ENCODE measurements at places on chromosomes 5 and 9. TPM values are rescaled to one million over a fixed set of nuclear protein-coding genes. Genes with fewer than 3 reads are reported as not detected.
A peak's percentile ranks its signal among the peaks of the same experiment; 100 is the strongest.

DNA sequence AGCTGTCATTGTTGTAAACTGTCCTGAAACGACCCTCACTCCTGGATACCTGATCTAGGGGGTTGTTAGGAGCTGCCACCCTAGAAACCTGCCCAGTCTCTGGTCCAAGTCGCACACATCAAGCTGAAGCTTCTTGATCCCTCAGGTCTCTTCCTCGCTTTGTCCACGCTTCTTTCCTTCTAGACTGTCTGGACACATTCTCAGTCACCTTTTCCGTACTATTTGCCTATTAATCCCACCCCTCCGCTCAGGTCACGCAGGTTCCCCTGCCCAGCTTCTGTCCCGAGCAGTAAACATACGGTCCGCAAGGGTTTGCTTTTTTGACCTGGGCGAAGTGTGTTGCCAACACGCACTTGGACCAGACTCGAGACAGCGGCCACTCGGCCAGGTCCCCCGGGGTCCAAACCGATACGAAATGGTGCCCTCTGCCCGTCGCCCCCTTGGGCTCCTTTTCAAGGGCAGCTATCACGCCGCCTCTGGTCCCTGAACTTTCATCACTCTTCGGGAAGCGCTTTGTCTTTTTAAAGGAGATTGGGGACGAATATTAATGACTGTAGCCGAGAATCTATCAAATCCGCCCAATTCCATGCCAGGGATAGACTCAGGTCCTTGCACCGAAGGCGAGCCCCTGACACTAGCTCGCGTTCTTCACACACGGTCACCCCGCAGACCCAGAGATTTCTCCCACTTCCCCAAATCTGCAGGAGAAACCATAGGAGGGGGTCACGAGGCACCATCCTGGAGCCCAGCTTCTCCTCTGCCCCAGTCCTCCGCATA, 814 bp downstream of the PLCXD3 start:
- peaks cover 4% of the 10 kb centered on the region for H3K27me3 ChIP-seq
- no peak for DNase-seq
- H3K27ac ChIP-seq = no peak overlapping the region

DNA sequence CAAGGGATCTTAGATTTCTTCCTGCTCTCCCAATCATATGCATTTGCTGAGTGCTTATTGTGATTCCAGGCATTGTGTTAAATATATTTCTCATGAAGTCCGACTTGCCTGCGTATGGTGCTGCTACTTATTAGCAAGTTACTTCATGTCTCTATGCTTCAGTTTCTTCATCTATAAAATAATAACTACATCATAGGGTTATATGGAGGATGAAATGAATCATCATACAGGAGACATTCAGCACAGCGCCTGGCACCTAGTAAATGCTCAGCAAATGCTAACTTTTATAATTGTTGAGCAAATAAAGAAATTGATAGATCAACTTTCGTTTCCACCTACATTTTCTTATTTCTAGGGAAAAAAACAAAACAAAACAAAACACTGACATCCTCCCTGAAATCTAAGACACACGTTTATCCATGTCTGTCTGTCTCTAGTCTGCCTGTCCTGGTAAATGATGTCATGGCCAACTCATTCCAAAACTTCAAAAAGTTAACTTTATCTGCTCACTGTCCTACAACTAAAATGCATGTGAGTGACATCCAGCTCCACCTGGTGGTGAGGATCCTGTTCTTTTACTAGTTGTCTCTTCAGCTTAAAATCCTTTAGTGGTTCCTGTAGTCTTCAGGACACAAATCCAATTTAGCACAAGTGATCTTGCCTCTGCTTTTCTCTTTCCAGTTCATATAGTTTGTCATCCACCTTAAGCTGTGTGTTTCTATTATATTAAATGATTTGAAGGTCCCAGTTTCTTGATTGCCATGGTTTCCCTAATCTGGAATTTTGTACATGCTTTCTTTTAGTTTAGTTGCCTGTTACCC, 27.7 kb downstream of the PPP3R2 start:
- no peak overlapping the region for H3K27ac ChIP-seq
- no peaks in the 10 kb centered on the region for H3K4me1 ChIP-seq
- H3K4me3 ChIP-seq = no peak overlapping the region

DNA sequence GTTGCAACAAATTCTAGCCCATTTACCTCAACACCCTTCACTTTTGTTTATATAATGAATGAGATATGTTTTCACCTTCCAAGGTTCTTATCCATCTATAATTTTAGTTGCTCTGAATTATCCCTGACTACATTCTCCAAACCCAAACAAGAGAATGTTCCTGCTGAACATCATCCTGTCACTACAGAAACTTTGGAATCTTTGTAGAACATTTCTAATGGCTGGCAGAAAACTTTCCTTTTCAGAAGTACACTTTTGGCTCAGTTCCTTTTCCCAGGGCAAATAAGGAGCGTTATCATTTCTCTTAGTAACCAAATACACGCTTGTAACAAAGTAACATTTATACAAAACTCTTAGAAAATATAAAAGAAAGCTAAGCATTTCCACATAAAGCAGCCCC, 860.6 kb upstream of the SEMA6A start:
- no peaks in the 10 kb centered on the region for H3K4me1 ChIP-seq
- H3K36me3 ChIP-seq = no peaks in the 10 kb centered on the region
- no peak overlapping the region for H3K4me3 ChIP-seq
- no peak for DNase-seq

- no peaks in the 10 kb centered on the region for H3K36me3 ChIP-seq
- no peak overlapping the region for H3K27ac ChIP-seq
- no peak overlapping the region for H3K4me3 ChIP-seq
Measured at GRCh38 chr9:93301911-93302541, 118.1 kb downstream of the WNK2 start.

GRCh38 chr5:78279194-78279593, 15.3 kb downstream of the AP3B1 start:
- no peaks in the 10 kb centered on the region for H3K4me1 ChIP-seq
- H3K36me3 ChIP-seq = no peaks in the 10 kb centered on the region
- H3K27ac ChIP-seq = no peak overlapping the region
- H3K27me3 ChIP-seq = no peaks in the 10 kb centered on the region
- no peak for DNase-seq

- H3K36me3 ChIP-seq = no peaks in the 10 kb centered on the region
- H3K4me3 ChIP-seq = no peak overlapping the region
- H3K27ac ChIP-seq = no peak overlapping the region
- DNase-seq = no peak
- H3K4me1 ChIP-seq = peaks cover 2% of the 10 kb centered on the region
- H3K27me3 ChIP-seq = no peaks in the 10 kb centered on the region
Measured at GRCh38 chr5:138748630-138749081, 4.6 kb upstream of the CTNNA1 start.

GRCh38 chr9:111891910-111892499, 4.6 kb upstream of the UGCG start:
- no peaks in the 10 kb centered on the region for H3K36me3 ChIP-seq
- DNase-seq = no peak
- H3K4me1 ChIP-seq = no peaks in the 10 kb centered on the region
- no peak overlapping the region for H3K27ac ChIP-seq
- H3K27me3 ChIP-seq = no peaks in the 10 kb centered on the region

DNA sequence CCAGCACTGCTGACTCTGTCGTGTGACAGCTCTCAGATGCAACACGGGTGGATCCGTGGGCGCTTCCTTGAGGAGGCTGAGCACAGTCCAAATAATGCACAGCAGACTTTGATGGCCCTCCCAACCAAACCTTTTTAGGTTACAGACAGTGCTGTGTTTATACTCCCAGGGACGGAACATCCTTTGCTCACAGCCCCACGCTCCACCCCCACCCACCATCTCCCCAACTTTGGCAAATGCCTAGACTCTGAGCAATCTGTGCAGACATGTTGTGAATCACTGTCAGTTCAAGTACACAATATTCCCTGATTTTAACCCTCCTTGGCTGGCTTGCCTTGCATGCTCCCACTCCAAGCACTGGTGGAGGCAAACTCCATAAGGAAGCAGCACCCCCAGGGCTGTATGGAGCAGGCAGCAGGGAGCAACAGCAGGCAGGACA, 324.6 kb downstream of the MLLT3 start:
- no peak overlapping the region for H3K4me3 ChIP-seq
- H3K4me1 ChIP-seq = no peaks in the 10 kb centered on the region
- no peaks in the 10 kb centered on the region for H3K36me3 ChIP-seq
- peaks cover 3% of the 10 kb centered on the region for H3K27me3 ChIP-seq

DNA sequence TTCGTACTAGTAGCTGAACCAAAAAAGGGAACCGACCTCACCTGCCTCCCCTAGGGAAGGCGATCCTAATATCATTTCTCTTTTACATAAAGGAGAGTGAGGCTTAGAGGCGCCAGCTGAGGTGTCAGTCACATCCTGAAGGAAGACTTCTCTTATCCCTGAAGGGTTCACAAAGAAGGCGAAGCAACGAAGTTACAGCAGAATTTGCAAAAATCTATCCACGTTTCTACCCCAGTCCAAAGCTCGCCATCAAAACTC, 598 bp upstream of the KIAA1191 start:
- H3K27ac ChIP-seq = no peak overlapping the region
- H3K36me3 ChIP-seq = no peaks in the 10 kb centered on the region
- H3K27me3 ChIP-seq = no peaks in the 10 kb centered on the region
- no peak for DNase-seq
- H3K4me1 ChIP-seq = peaks cover 6% of the 10 kb centered on the region

GRCh38 chr5:54257366-54258118, 52.8 kb downstream of the ARL15 start:
- H3K36me3 ChIP-seq = no peaks in the 10 kb centered on the region
- no peak overlapping the region for H3K4me3 ChIP-seq
- no peaks in the 10 kb centered on the region for H3K27me3 ChIP-seq
- H3K27ac ChIP-seq = no peak overlapping the region
- H3K4me1 ChIP-seq = no peaks in the 10 kb centered on the region

- no peak overlapping the region for H3K4me3 ChIP-seq
- H3K36me3 ChIP-seq = no peaks in the 10 kb centered on the region
- DNase-seq = no peak
- H3K27ac ChIP-seq = no peak overlapping the region
- no peaks in the 10 kb centered on the region for H3K27me3 ChIP-seq
- H3K4me1 ChIP-seq = no peaks in the 10 kb centered on the region
Measured at GRCh38 chr5:96157077-96157780, 195.6 kb upstream of the ELL2 start.

GRCh38 chr9:93125331-93125894, 8.6 kb downstream of the NINJ1 start:
- no peaks in the 10 kb centered on the region for H3K27me3 ChIP-seq
- no peak overlapping the region for H3K27ac ChIP-seq
- DNase-seq = no peak
- H3K4me1 ChIP-seq = peaks cover 12% of the 10 kb centered on the region

DNA sequence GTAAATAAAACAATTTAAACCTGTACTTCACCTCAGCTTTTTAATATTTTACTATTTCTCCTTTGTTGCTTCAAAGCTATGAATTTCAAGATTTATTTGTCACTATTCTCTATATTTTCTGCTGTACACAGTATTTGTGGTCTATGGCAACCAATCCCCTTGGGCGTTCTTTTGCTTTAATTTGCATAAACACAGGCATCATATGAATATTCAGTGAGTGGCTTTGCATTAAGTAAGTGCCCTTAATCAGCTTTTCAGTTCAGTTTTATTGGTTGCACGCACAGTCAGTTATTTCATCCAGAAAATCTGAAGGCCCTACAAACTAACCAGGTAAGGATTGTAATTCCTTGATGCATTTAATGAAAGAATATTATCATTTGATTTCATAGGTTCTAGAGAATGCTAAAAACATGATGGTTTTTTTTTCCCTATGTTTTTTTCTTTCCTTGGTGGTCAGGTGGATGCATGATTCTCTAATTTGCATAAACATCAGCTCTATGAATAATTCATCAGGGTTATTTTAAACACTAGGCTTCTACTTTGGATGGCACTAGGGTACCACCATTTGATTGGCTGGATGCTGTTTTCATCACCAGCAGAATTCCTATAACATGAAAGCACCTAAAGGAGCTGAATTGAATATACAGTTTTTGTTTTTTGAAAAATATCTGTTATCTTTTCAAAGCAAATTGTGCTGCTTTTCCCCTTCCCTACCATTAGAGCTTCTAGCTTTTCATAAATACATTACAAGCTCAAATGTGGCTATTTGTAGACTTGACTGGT, 249.2 kb upstream of the CCNH start:
- H3K36me3 ChIP-seq = no peaks in the 10 kb centered on the region
- H3K27me3 ChIP-seq = no peaks in the 10 kb centered on the region
- DNase-seq = no peak
- H3K4me1 ChIP-seq = no peaks in the 10 kb centered on the region

- H3K4me1 ChIP-seq = no peaks in the 10 kb centered on the region
- no peak overlapping the region for H3K27ac ChIP-seq
- H3K27me3 ChIP-seq = no peaks in the 10 kb centered on the region
- no peak overlapping the region for H3K4me3 ChIP-seq
- H3K36me3 ChIP-seq = no peaks in the 10 kb centered on the region
- DNase-seq = no peak
Measured at GRCh38 chr9:75532233-75533050, 358.0 kb upstream of the PCSK5 start.

GRCh38 chr9:33687779-33688178, 107.6 kb upstream of the PRSS3 start:
- H3K4me1 ChIP-seq = no peaks in the 10 kb centered on the region
- no peaks in the 10 kb centered on the region for H3K27me3 ChIP-seq
- H3K4me3 ChIP-seq = no peak overlapping the region
- H3K27ac ChIP-seq = no peak overlapping the region
- peak; percentile 40 for DNase-seq

DNA sequence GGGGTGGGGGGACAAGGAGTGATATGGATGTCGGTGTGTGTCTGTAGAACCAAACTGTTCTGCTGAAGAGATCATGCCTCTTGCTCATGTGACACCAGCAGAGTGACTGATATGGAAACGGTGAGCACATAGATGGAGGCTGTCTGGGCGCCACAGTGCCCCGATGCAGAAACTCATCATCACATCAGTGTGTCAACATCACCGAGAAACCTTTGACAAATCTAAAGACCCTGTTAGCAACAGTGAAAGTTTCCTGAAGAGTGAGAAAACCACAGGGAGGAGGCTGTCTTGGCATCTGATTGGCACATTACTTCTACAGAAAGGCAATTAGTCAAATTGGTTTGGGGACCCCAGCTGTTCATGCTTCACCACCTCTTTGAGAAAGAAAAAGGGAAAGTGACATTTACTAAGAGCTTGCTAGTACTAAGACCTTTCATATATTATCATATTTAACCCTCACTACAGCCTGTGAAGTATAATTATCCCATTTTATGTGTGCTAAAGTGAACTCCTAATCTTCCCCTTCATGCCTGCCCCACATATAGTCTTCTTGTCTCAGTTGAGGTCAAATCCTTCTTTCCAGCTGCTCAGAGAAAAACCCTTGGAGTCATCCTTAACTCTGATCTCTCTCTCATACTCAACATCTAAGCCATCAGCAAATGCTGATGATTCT, 25.6 kb downstream of the CSF2 start:
- H3K27me3 ChIP-seq = no peaks in the 10 kb centered on the region
- H3K4me1 ChIP-seq = peaks cover 6% of the 10 kb centered on the region
- no peak overlapping the region for H3K4me3 ChIP-seq

Gene MED10
- 7.3 TPM for total RNA-seq

Gene SLU7
- total RNA-seq = 21.8 TPM

Gene IFNA17
- total RNA-seq = not detected

Gene CAAP1
- total RNA-seq = 13.4 TPM

Gene ZDHHC11B
- total RNA-seq = 2.1 TPM

Gene IFNA2
- not detected for total RNA-seq

Gene SLC6A3
- total RNA-seq = not detected

Gene ATOSB
- total RNA-seq = 29.8 TPM

Gene CYLC2
- not detected for total RNA-seq
